ENCODE measurements at places on chromosomes 11 and 22.

DNA sequence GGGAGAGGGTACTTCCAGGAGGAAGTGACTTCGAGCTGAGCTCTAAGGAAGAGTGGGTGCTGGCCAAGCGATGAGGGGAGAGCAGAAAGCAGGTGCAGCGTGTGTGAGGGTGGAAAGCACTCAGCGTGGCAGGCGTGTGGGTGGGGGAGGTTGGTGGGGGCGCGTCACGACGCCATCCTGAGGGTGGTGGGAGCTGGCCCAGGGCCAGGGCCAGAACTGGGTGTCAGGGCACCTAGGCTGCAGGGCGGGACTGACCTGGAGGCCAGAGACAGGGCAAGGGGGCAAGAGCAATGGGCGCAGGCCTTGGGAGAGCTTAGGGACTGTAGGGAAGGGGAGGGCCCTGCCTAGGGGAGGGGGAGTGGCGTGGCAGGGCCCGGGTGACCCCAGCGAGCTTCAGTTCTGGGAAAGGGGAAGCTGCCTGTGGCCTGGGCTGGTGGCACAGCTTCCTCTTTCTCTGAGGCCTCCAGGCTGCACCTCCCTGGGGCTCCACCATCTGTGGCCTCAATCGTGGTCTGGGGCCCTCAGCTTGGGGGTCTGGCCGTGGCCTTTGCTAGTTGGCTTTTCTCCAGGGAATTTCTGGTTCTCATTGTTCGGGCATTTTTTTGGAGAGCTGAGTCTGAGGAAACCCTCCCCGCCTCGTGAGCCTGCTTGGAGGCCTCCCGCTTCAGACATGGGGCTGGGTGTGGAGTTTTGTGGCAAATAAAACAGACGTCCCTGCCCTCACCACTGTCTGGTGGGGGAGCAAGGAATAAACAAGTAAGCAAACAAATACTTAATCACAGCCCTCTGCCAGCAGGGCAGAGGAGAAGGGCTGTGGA is 8.9 kb downstream of the RELT start:
- no peak for DNase-seq

- no peak for DNase-seq
These were observed 503.2 kb upstream of the B3GAT1 start for GRCh38 chr11:134915212-134915611.

- DNase-seq = no peak
These were observed 214.3 kb downstream of the NXPE2 start for GRCh38 chr11:114892381-114893197.

- DNase-seq = no peak
These were observed 27.7 kb downstream of the MPPED1 start for GRCh38 chr22:43439368-43440103.

- DNase-seq = no peak
These were observed 53.4 kb downstream of the CD44 start for GRCh38 chr11:35192347-35192746.

GRCh38 chr22:19756288-19757128 is 4.1 kb upstream of the TBX1 start:
- no peak for DNase-seq

DNA sequence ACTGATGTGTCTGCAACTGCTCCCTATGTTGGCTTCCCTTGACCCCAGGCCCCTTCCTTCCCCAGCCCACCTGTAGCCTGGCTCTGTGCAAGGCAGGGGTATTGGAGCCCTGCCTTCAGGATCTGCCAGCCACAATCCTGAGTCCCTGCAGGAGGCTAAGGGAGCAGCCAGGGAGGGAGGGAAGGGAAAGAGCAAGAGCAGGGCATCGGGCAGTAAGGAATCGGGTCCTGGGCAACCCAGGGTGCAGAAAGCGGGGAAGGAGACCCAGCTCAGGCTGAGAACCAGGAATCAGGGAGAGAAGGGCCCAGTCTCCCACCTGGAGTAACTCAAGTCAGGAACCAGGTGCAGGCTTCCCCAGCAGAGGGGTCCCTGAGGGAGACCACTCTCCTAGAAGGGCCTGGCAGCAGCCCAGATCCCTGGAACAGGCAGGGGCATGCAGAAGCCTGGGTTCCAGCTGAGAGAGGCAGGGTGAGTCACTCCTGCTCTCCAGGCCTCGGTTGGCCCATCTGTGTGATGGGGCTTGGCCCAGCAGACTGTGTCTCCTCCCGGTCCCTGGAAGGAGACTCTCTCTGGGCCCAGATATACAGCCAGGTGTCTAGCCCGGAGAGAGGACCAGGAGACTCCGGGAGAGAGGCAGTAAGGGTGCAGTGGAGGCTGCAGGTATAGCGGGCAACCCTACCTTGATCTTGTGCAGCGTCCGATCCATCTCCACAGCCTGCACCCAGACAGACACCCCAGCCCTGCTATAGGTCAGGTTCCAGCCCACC is 13.4 kb downstream of the STARD10 start:
- no peak for DNase-seq

Measured in RCC 7860 (cell line).